Endothelial cell (in vitro differentiated cells): ENCODE measurements at places on chromosomes 7 and 10.

DNA sequence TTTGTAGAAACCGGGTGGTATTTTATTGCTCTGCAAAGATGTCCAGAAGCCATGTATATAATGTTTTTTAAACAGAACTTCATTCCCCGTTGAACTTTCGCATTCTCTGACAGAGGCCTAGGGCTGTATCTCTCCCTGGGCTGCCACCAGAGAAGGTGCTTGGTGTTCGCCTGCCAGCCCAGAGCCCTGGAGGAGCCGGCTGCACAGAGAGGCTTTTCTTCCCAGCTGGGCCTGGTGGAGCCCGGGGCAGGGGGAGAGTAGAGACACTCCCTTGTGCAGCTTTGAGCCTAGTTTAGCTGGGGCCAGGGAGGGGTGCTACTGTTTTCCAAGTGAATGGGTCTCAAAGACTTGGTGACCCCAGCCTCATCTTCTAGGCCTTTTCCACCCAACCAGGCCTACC lies 13.6 kb upstream of the TRIM8 start:
- DNase-seq, result no peak

DNA sequence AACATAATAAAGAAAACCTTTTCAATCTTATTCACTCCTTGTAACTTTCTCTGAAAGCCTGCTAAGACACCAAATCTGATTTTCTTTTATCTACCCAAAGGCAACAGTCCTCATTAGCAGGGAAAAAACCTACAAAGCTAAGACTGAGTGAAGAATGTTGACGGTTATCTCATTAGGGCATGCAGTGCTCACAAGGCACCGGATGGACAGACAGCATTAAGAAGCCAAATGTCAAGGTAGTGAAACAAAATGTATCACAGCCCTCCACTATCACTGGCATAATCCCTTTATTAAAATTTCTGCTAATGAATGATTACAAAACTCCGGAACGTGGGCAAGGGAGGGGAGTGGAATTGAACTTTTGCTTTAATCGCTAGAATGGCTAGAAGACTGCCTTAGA lies 442.8 kb downstream of the NEBL start:
- DNase-seq, result no peak

DNA sequence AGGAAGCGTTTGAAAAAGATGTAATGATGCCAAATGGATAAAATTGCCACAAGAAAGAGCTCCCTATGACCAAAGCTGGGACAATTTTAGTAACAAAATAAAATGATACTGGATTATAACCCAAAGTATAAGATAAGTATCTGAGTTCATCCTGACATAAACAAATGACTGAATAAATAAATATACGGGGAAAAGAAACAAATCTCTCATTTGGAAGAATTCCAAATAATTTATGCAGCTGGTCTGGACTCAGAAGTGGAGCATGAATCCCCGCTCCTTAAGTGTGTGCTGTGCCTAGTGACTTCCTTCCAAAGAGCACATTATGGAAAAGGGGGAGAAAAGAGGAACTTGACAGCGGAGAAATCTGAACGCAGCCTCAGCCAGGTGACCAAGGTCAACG lies 186.2 kb downstream of the RAMP3 start:
- no peak for DNase-seq

- DNase-seq, result no peak
These were observed 34.5 kb downstream of the ASB13 start for GRCh38 chr10:5631936-5632335.

GRCh38 chr7:136056651-136057231 lies 79.6 kb upstream of the MTPN start:
- DNase-seq, result no peak

- DNase-seq, result no peak
These were observed 691.8 kb downstream of the SUGCT start for GRCh38 chr7:40826411-40827221.

DNA sequence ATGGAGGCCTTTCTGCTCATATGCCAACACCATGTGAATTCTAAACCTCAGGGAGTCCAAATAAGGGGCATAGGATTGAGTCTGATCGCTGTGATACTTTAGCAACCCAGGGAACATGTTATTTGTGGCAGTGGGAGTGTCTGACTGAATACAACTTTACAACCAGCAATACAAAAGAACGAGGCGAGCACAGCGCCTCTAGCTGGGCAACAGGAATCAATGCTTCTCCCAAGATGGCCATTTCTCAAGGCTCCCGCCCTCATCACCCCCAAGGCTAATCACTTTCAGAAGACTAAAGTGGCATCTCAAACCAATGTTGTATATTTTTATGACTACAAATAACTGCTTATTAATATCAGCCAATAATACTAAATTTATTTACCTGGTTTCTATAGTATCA lies 28.1 kb downstream of the YWHAG start:
- DNase-seq, result no peak
